Activated T-helper 1 cell treated with anti-CD3 and anti-CD28 coated beads, Interleukin-12 subunit alpha, Interleukin-12 subunit beta, Interleukin-2, Interleukin-4 antibody, amounts not matched to agents 30 ng/mL and 10 ng/mL and 1 ng/mL, durations not matched to agents 14 hours and 24 hours and 36 hours (primary cell): ENCODE measurements at places on chromosomes 5 and 9. TPM values are rescaled to one million over a fixed set of nuclear protein-coding genes. Genes with fewer than 3 reads are reported as not detected.
A peak's percentile ranks its signal among the peaks of the same experiment; 100 is the strongest.

- no peak for DNase-seq
- H3K4me3 ChIP-seq: no peak overlapping the region
- H3K36me3 ChIP-seq: peaks cover 10% of the 10 kb centered on the region
- no peaks in the 10 kb centered on the region for H3K4me1 ChIP-seq
- no peak overlapping the region for H3K27ac ChIP-seq
These were observed 38.5 kb downstream of the ABITRAM start for GRCh38 chr9:108972626-108973209.

DNA sequence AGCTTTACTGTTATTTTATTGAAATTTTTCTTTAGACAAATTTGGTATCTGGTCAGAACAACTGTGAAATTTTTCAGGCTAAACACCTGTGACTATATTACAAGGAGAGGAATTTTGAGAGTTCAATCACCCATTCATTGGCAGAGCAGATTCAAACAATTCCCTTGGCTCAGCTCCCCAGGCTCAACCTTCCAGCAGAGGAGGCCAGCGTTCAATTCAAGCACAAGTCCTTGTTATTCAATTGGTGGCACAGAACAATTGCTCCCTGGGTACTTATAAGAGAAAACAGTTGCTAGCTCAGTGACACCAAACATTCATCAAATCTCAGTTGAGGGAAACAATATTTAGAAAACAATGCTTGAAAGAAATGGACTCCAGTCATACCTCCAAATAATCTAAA lies 83.3 kb downstream of the SUSD1 start:
- no peaks in the 10 kb centered on the region for H3K27me3 ChIP-seq
- peaks cover 25% of the 10 kb centered on the region for H3K4me1 ChIP-seq
- no peak overlapping the region for H3K4me3 ChIP-seq
- no peak for DNase-seq
- no peak overlapping the region for H3K27ac ChIP-seq

The SV2C gene
- total RNA-seq: 0.05 TPM in 1 of 2 replicates, not detected in the other

DNA sequence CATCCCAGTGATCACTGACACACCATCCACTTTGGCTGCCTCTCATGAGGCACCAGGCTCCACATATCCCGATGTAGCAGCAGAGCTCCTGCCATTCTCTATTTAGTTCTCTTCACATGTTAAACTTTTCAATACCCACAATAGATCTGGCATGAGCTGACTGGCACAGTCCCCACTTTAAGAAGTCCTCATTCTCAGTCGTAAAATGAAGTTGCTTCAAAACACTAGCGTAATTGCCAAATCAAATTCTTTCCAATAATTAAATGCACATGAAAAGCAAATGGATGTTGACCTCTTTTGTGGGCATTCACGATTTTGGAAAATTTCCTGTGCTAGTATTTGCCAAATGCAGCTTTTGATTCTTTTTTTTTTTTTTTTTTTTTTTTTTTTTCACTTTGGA lies 32.4 kb downstream of the HAPLN1 start:
- no peaks in the 10 kb centered on the region for H3K4me1 ChIP-seq
- H3K4me3 ChIP-seq: no peak overlapping the region
- no peak overlapping the region for H3K27ac ChIP-seq
- DNase-seq: no peak

GRCh38 chr9:97039514-97039860 lies 545 bp upstream of the CTSV start:
- peak overlapping the region; percentile 85 for H3K4me3 ChIP-seq
- DNase-seq: no peak
- no peaks in the 10 kb centered on the region for H3K36me3 ChIP-seq
- H3K27ac ChIP-seq: no peak overlapping the region

- no peaks in the 10 kb centered on the region for H3K27me3 ChIP-seq
- no peaks in the 10 kb centered on the region for H3K36me3 ChIP-seq
- no peak overlapping the region for H3K27ac ChIP-seq
- no peaks in the 10 kb centered on the region for H3K4me1 ChIP-seq
These were observed 172.7 kb downstream of the TAF11L14 start for GRCh38 chr5:17806818-17807468.

DNA sequence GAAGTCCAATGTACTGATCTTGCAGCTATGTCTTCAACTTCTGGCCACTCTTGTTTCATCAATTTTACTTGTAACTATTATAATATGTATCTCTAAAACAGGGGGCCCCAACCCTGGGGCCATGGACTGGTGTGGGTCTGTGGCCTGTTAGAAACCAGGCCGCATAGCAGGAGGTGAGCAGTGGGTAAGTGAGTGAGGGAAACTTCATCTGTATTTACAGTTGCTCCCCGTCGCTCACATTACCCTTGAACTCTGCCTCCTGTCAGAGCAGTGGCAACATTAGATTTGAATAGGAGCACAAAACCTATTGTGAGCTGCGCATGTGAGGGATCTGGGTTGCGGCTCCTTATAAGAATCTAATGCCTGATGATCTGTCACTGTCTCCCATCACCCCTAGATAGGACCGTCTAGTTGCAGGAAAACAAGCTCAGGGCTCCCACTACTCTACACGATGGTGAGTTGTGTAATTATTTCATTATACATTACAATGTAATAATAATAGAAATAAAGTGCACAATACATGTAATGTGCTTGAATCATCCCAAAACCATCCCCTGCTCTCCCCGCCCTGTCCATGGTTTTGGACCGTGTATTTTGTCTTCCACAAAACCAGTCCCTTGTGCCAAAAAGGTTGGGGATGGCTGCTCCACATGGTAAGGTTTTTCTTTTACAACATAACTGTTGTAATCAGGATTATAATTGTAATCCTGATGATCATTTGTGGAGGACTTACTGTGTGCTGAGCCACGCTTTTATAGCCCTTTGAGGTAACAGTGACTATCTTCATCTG lies 26.9 kb upstream of the SH3PXD2B start:
- no peak for DNase-seq
- no peaks in the 10 kb centered on the region for H3K4me1 ChIP-seq
- no peaks in the 10 kb centered on the region for H3K36me3 ChIP-seq

GRCh38 chr5:171537070-171537849 lies 117.8 kb downstream of the FGF18 start:
- H3K4me1 ChIP-seq: no peaks in the 10 kb centered on the region
- no peak overlapping the region for H3K4me3 ChIP-seq
- H3K27me3 ChIP-seq: peaks cover 8% of the 10 kb centered on the region

The CNTNAP3 gene
- total RNA-seq: not detected in 2 replicates

DNA sequence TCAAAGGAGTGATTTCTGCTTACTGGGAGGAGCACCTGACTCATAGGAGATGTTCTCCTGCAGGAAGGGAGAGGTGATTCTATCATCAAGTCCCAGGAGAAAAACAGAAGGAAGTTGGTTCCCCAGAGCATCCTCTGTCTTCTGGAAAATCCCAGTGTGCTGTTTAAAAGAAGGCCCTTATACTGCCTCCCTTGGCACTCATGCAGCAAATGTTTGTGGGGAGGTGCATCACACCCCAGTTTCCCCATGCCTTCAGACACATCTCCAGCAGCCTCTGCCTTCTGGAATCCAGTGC lies 63.1 kb downstream of the PPARGC1B start:
- no peaks in the 10 kb centered on the region for H3K27me3 ChIP-seq
- no peak overlapping the region for H3K4me3 ChIP-seq
- no peak overlapping the region for H3K27ac ChIP-seq
- H3K4me1 ChIP-seq: no peaks in the 10 kb centered on the region

- H3K36me3 ChIP-seq: peaks cover 31% of the 10 kb centered on the region
- H3K4me1 ChIP-seq: peaks cover 97% of the 10 kb centered on the region
- H3K27me3 ChIP-seq: no peaks in the 10 kb centered on the region
- H3K4me3 ChIP-seq: peak overlapping the region; percentile 57
- H3K27ac ChIP-seq: peak overlapping the region; percentile 98
- no peak for DNase-seq
These were observed 8.3 kb upstream of the TEX48 start for GRCh38 chr9:114690308-114690707.

The NUDT12 gene
- total RNA-seq: 0.91 and 1.0 TPM in 2 replicates

DNA sequence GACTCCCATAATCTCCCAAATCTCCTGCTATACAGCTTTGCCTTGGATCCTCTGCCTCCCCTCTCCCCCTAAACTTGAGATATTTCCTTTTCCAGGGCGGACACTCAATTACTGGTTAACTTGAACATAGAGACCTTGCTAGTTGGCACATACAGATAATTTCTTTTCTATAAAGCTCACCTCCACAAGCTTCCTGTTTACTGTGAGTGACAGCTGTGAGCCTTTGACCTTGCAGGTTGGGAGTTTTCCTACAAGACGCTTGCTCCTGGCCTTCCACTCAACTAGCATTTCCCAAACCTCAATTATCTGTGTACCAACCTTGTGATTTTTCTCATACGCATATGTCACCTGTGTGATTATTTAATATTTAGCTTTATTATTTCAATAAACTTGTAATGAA lies 114.5 kb downstream of the GNA14 start:
- H3K27ac ChIP-seq: no peak overlapping the region
- peaks cover 5% of the 10 kb centered on the region for H3K27me3 ChIP-seq
- H3K4me1 ChIP-seq: no peaks in the 10 kb centered on the region

- DNase-seq: no peak
- peaks cover 19% of the 10 kb centered on the region for H3K36me3 ChIP-seq
- H3K4me1 ChIP-seq: peaks cover 20% of the 10 kb centered on the region
- no peak overlapping the region for H3K27ac ChIP-seq
These were observed 1.7 kb upstream of the RABL6 start for GRCh38 chr9:136806067-136806466.

The CCDC69 gene
- total RNA-seq: 24.3 and 25.4 TPM in 2 replicates

The DBH gene
- not detected in 2 replicates for total RNA-seq

- no peak for DNase-seq
- H3K4me3 ChIP-seq: no peak overlapping the region
- peaks cover 38% of the 10 kb centered on the region for H3K4me1 ChIP-seq
- no peak overlapping the region for H3K27ac ChIP-seq
- peaks cover 4% of the 10 kb centered on the region for H3K27me3 ChIP-seq
These were observed 41.1 kb downstream of the ANKRD33B start for GRCh38 chr5:10604975-10605374.

DNA sequence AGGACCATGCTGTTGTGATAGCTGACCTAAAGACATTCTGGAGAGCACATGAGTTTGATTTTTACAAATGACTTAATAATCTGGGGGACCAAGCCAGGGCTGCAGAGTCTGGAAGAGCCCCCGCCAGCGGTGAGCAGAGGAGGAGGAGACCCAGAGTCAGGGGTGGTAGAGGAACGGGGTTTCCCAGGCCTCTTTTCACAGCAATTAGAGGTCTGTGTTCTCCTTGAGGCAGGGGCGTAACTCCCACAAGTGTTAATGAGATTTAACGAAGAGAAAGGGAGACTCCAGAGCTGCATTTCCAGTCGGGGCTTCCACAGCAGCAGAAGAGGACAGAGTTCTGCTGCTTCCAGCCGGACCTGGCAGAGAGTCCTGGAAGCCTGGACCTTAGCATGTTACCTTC lies 137.9 kb upstream of the SLC24A2 start:
- H3K27ac ChIP-seq: no peak overlapping the region
- no peaks in the 10 kb centered on the region for H3K36me3 ChIP-seq
- H3K4me3 ChIP-seq: no peak overlapping the region
- peaks cover 2% of the 10 kb centered on the region for H3K27me3 ChIP-seq

DNA sequence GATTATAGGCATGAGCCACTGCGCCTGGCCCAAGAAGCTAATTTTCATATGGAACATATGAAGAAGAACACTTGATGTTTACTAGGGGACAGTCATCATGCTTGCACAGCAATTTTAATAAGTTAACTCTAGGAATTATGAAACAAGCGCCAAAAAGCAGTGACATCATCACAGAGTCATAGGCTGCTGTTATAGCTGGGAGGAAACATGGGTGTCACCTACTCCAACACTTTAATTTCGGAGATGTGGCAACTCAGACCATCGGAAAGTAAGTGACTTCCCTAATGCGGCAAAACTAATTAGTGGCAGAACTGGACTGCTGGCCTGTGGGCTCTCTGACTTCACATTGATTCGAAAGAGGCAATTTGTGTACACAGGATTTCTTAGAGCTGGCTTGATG lies 38.1 kb upstream of the EQTN start:
- peaks cover 10% of the 10 kb centered on the region for H3K4me1 ChIP-seq
- H3K27me3 ChIP-seq: peaks cover 6% of the 10 kb centered on the region
- H3K36me3 ChIP-seq: no peaks in the 10 kb centered on the region
- DNase-seq: no peak
- H3K4me3 ChIP-seq: no peak overlapping the region
- H3K27ac ChIP-seq: no peak overlapping the region

DNA sequence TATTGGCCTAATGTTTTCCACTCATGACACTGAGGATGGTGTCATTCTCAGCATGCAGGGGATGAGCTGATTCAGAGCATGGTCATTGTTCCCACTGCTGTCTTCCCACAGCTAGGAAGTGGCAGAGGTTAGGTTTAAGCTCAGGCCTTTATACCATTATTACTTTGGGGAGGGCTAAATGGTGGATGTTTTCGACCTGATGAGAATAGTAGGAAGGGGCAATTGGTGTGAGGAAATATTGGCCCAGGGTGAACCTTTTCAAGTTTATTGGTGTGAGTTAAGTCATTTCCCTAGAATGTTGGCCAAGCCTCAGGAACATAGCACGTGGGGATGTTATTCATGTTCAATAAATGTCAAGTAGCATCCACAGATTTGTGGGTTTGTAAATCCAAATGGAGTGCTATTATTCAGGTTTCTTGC lies 59.6 kb downstream of the ARHGAP26 start:
- peaks cover 53% of the 10 kb centered on the region for H3K4me1 ChIP-seq
- H3K27ac ChIP-seq: no peak overlapping the region
- H3K27me3 ChIP-seq: peaks cover 2% of the 10 kb centered on the region
- no peak for DNase-seq
- peaks cover 5% of the 10 kb centered on the region for H3K36me3 ChIP-seq

DNA sequence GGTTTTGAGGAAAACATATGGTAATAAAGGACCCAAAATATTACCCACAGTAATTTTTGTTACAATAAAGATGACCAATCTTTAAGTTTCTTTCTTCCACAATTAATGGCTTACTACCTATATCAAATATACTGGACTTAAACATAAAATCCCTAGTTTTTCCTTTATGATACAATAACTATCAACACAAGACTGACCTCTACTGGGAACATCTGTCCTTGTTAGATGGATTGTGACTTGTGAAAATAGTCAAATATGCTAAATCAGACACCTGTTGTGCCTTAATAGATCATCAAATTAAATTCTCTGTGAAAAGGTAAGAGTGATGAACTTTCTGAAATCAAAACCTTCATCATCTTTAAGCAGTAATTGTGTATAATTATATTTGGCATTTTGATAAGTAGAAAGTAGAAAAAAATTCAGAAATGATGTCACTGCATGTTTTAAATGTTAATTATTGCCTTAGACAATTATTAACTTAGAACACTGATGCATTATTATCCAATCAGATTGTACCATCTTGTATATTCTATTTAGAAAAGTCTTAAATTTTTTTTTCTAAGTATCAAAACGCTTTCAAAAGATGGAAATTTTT lies 113.6 kb downstream of the DEPDC1B start:
- no peak for DNase-seq
- no peak overlapping the region for H3K27ac ChIP-seq
- peaks cover 1% of the 10 kb centered on the region for H3K27me3 ChIP-seq
- peaks cover 2% of the 10 kb centered on the region for H3K36me3 ChIP-seq
- no peak overlapping the region for H3K4me3 ChIP-seq

The LCP2 gene
- total RNA-seq: 350 and 351 TPM in 2 replicates

The CDC25C gene
- 5.3 and 5.6 TPM in 2 replicates for total RNA-seq

DNA sequence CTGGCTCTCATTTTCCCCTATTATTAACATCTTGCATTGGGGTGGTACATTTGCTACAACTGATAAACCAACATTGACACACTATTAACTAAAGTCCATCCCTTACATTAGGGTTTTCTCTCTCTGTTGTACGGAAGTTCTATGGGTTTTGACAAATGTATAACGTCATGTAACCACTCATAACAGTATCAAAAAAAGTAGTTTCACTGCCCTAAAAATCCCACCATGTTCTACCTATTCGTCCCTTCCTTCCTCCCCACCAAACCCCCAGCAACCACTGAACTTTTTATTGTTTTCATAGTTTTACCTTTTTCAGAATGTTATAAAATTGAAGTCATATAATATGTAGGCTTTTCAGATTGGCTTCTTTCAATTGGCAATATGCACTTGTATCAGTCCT lies 40.1 kb downstream of the MLLT3 start:
- H3K4me1 ChIP-seq: peaks cover 63% of the 10 kb centered on the region
- no peak overlapping the region for H3K27ac ChIP-seq
- no peaks in the 10 kb centered on the region for H3K27me3 ChIP-seq
- peaks cover 49% of the 10 kb centered on the region for H3K36me3 ChIP-seq
- DNase-seq: no peak
